Endothelial cell (in vitro differentiated cells): ENCODE measurements at places on chromosomes 5 and 9. TPM values are rescaled to one million over a fixed set of nuclear protein-coding genes. Genes with fewer than 3 reads are reported as not detected.

DNA sequence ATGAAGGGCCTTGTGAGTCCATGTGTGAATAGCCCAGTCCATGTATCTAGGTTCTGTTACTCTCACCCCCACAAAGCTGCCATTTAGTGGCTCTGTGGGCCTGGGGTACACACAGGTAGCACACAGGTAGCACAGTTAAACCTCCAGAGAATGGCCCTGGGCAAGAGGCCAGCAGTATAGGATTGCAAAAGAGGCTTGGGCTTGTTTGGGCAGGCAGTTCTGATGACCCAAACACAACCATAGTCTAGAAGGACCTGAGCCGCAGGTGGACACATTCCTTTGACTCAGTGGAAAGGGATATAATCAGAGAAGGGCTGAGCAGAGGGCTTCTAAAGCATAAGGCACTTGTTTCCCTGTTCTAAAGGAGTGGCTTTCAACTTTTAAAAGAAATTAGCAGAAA is 326.8 kb upstream of the SGCD start:
- no peak overlapping the region for H3K27ac ChIP-seq
- H3K4me3 ChIP-seq, result no peak overlapping the region
- no peaks in the 10 kb centered on the region for H3K4me1 ChIP-seq

MTREX gene
- 54.4 TPM for total RNA-seq

CTSV gene
- 20.4 TPM for total RNA-seq

NPR3 gene
- 73.3 TPM for total RNA-seq

QRFP gene
- total RNA-seq, result not detected

HTR4 gene
- total RNA-seq, result not detected

- peaks cover 6% of the 10 kb centered on the region for H3K4me1 ChIP-seq
- DNase-seq, result no peak
- H3K36me3 ChIP-seq, result no peaks in the 10 kb centered on the region
- H3K4me3 ChIP-seq, result no peak overlapping the region
Measured at GRCh38 chr9:16368237-16369087, 502.0 kb downstream of the BNC2 start.

- H3K4me3 ChIP-seq, result peak overlapping the region; percentile 45
- no peak overlapping the region for H3K27ac ChIP-seq
- H3K27me3 ChIP-seq, result peaks cover 2% of the 10 kb centered on the region
- peaks cover 59% of the 10 kb centered on the region for H3K36me3 ChIP-seq
- no peak for DNase-seq
- no peaks in the 10 kb centered on the region for H3K4me1 ChIP-seq
Measured at GRCh38 chr5:141260458-141261237, 15.5 kb downstream of the PCDHB15 start.

F2RL1 gene
- total RNA-seq, result 141 TPM

DNA sequence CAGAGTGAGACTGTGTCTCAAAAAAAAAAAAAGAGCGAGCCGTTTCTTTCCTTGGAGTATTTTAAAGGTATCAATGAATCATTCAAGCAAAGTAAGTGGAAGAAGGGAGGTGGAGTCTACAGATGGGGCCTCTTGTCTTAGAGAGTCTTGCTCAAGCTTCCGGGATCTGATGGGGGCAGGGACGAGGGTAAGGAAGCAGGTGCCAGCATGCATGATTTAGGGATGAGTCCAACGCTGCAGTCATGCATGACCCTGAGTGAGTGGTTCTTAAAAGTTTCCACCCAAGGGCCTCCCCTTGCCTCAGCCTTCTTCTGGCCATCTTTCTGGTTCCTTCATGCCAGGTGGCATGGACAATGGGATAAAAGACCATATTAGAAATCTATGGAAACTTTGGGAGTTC is 79.6 kb downstream of the MYO10 start:
- DNase-seq, result no peak
- H3K4me1 ChIP-seq, result peaks cover 53% of the 10 kb centered on the region
- H3K27ac ChIP-seq, result peak overlapping the region; percentile 72

DNA sequence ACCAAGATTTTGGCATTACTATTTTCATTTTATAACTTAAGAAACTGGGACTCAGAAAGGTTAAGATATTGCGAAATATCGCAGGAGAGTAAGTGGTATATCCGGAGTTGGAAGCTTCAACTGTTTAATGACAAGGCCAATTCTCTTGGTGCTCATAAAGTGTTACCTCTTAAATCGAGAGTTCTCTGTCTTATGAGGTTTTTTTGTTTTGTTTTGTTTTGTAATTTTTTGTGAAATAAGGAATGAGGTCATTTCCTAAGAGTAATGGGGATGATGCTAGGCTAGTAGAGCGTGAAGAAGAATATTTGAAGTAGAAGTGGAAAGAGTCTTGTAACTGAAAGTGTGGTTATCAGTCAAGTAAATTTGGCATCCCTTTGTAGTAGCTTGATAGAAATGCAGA is 183.2 kb upstream of the DAB2 start:
- no peaks in the 10 kb centered on the region for H3K36me3 ChIP-seq
- H3K4me1 ChIP-seq, result peaks cover 9% of the 10 kb centered on the region
- H3K27ac ChIP-seq, result no peak overlapping the region
- no peak for DNase-seq
- H3K27me3 ChIP-seq, result peaks cover 8% of the 10 kb centered on the region

- H3K27ac ChIP-seq, result no peak overlapping the region
- no peaks in the 10 kb centered on the region for H3K36me3 ChIP-seq
- H3K27me3 ChIP-seq, result no peaks in the 10 kb centered on the region
- no peak for DNase-seq
Measured at GRCh38 chr5:53448851-53449250, 31.6 kb upstream of the FST start.

- DNase-seq, result no peak
- H3K4me3 ChIP-seq, result no peak overlapping the region
- no peak overlapping the region for H3K27ac ChIP-seq
- H3K4me1 ChIP-seq, result peaks cover 24% of the 10 kb centered on the region
- H3K27me3 ChIP-seq, result peaks cover 3% of the 10 kb centered on the region
Measured at GRCh38 chr9:127050591-127051001, 71.8 kb downstream of the ANGPTL2 start.

GRCh38 chr9:37745970-37746369 is 7.6 kb upstream of the TRMT10B start:
- H3K27ac ChIP-seq, result no peak overlapping the region
- H3K4me3 ChIP-seq, result no peak overlapping the region
- no peaks in the 10 kb centered on the region for H3K36me3 ChIP-seq
- DNase-seq, result no peak

ECM2 gene
- not detected for total RNA-seq

GABRA1 gene
- not detected for total RNA-seq
